Karpas-422 (cell line): ENCODE measurements at places on chromosomes 4 and X.

DNA sequence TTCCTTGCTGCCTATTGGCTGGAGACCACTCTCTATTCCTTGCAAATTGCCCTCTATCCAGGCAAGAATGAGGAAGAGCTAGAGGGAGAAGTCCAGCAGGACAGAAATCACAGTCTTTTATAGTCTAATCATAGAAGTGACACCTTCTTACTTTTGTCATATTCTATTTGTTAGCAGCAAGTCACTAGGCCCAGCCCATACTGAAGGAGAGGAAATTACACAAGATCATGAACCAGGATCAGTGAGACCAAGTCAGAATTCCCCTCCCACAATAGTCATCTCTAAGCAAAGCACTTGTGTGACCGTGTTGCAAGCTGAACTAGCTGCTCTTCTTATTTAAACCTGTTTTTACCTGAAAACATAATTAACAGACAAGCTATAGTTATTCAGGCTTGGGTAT, 317.7 kb downstream of the INPP4B start:
- DNase-seq = no peak

DNA sequence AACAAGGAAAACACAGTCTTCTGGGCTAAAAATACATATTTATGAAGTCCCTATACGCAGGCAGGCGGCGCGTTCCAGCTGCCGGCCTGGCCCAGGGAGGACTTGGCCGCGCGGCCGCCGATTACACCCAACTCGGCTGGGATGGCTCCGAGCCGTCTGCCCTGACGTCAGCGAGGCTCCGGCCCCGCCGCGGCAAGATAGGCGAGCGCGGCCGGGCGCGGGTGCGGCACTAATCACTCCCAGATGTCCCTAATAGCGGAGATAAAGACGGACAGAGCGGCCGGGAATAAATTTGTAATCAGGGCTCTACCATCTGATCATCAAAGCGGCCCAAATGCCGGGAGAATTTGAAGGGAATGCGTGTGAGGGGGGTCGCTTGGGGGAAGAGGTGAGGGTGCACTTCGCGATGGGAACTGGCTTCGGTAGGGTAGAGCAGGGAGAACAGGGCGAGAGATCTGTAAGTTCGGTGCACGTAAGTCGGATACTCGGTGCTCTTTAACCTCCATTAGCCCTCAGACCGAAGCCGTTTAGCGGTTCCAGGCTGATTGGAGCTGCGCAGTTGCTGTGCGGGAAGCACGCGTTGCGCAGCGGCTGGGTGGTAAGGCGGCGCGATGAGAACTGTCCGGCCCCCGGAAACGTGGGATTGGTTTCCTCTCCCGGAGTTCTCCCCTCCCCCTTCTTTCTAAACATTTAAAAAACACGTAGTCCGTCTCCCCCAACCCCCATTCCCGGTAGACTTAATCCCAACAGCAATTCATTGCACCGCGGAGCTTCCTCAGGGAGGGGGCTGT, 7.7 kb downstream of the HAND2 start:
- DNase-seq = no peak

GRCh38 chrX:108198420-108198819, 106.8 kb downstream of the ATG4A start:
- DNase-seq = no peak

GRCh38 chr4:120680647-120681228, 241.8 kb downstream of the PRDM5 start:
- DNase-seq = no peak

DNA sequence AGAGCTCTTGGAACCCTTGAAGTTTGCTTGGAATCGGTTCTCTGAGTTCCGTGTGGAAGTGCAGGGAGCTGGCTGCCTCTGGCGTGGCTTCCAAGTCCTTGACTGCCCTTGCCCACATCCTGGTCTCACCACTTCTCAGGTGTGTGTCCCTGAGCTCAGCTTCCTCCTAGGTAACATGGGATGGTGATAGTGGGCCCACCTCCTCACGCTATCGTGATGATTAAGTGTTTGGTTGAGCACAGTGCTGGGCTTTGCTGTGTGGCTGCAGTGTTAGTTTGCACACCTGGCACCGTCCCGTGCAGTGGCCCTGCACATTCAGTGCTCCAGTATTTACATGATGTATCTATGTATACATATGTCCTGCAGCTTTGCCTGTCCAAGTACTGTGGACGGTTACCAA, 81.5 kb downstream of the CLDN34 start:
- DNase-seq = no peak

- DNase-seq = no peak
Observed at GRCh38 chr4:55530167-55530566, 16.5 kb downstream of the CLOCK start.

DNA sequence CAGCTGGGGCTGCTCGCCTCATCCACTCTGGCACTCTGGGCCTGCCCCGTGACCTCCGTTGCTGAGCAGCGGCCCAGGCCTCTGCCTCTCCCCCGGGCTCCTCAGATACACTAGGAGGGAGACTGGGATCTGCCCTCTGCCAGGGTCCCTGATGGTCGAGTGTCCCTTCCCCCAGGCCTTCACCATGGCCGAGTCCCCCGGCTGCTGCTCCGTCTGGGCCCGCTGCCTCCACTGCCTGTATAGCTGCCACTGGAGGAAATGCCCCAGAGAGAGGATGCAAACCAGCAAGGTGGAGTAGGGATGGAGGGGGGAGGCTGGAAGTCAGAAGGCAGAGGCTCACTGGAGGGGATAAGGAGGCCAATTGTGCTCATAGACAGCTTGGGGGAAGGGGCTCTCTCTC, 1.7 kb downstream of the GDPD2 start:
- DNase-seq = no peak

GRCh38 chrX:40040686-40041461, 56.9 kb downstream of the BCOR start:
- DNase-seq = no peak

- DNase-seq = no peak
Observed at GRCh38 chrX:106168107-106168506, at the start of gene PWWP3B. TSS of gene PWWP3B (plus strand) at chrX:106168305. CDS start at chrX:106205433, 37,128 bp downstream.
